IPS-NIHi11 (cell line): ENCODE measurements at places on chromosomes 2 and 18.

GRCh38 chr2:11177871-11178690 is 22.8 kb downstream of the SLC66A3 start:
- no peak for DNase-seq

GRCh38 chr2:182698671-182699070 is 17.4 kb upstream of the DNAJC10 start:
- DNase-seq: no peak

DNA sequence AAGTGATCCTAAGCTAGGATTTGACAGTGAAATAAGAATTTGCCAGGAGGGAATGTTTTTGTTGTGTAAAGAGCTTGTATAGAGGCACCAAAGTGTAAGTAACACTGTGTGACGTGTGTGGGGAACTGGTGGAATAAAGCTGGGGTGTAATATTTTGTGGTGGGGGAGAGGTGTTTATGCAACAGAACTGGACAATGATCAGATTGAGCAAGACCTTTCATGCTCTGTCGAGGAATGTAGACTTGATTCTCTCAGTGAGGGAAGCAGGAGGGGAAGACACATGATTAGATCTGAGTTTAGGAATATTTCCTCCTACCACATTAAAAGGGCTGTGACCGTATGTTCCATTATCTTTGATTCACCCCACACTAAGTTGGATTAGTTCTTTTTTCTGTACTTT is 43.6 kb downstream of the EFEMP1 start:
- DNase-seq: no peak

DNA sequence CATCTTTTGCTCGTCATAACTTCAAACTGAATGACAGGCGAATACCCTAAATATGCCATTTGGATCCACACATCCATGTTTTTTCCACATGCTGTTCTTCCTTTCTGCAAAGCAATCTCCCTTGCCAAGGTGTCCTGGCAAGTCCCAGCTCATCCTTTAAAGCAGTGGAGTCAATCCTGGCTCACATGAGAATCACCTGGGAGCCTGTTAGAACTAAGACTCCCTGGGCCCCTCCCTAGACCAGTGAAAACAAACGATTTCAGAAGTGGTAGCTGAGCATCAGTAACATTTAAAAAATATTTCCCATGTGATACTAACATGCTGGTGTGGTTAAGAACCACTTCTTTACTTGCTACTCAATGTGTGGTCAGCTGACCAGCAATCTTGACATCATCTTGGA is 50.6 kb upstream of the PARD3B start:
- DNase-seq: no peak

DNA sequence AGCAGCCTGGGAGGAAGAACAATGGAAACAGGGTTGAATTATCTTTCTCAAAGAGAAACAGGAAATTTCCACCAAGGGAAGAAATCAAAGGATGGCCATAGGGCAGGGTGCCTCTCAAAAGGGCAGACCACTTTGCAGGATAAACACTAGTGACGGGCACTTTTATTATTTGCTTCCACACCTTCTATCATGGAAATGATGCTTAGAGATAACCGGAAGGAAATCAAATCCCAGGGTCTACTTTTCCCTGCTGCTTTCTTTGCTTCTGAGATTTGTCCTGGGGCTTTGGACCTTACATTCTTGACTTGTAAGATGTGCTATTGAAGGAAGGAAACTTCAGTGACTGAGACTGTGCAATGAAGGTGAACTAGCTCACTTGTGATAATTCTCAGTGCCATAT is 1.1 kb upstream of the SCN9A start:
- no peak for DNase-seq

DNA sequence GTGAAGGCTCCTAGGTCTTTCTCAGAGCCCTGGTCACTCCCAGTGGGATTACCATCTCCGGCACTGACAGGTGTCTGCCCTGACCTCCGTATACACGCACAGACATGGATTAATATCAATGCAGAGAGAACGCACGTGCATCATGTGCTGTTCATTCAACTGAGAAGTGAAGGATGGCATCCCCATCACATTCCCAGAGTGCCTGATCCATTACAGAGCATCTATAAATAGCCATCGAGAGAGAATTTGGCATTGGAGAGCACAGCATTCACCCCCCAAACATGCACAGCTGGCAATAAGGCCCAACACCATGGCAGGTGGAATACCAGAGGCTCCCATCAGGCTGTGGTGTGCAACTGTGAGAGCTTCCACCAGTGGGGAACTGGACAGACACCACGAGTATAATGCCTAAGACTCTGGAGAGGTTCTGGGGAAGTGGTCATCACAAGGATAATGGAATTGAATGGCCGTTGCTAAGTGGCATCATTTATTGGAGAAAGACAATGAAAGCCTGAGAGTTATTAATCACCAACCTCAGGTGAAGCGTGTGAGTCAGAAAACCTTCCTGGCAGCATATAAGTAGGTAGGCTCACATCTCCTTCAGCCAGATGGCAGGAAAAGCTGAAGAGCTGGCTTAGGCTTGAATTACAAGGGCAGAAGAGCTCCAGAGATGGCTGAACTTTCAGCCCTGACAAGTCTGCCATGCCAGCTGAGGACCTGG is 244.5 kb upstream of the ID2 start:
- DNase-seq: no peak

DNA sequence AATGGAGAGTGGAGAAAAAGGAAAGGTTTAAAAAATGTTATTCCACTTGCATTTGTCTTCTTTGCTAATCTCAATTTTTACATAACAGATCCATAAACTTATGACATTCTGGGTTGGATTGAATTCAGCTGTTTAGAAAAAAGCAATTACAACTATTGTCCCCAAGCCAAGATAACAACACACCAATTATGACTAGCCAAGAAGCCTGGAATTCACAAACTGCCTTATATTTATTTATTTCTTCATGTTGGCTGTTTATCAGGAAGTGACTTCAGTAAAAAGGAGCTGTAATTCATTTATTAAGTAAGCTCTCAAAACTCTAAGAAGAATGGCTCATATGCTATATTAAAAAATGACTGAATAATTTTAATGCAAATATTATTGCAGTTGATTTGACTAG is 137.4 kb downstream of the CALCRL start:
- DNase-seq: no peak

GRCh38 chr2:156088587-156088986 is 243.9 kb downstream of the NR4A2 start:
- no peak for DNase-seq

DNA sequence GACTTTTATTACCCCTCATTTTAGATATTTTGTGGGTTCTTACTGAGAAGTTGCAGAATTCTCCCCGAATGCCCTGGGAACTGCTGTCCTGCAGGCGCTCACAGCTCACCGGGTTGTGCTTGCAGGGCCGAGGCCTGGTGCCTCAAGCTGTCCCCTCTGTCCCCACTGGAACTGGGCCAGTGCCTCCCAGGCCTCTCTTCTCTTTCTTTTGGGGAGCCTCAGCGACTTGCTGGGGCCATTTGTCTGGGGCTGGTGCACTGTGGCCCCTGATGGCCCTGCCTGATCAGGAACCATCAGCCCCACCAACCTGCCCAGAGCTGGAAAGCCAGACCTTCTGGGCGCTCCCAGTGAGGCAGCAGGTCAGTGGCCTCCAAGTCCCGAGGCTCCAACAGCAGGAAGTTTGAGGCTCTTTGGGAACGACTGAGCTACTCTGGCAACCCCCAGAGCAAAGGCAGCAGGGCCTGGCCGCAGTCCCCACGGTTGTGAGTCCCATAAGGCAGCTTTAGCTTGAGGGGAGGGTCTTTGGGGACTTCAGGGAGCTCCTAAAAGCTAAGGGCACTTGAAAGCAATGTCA is 14.7 kb upstream of the NEU4 start:
- no peak for DNase-seq

GRCh38 chr2:11348209-11348749 is 3.8 kb upstream of the ROCK2 start:
- no peak for DNase-seq

DNA sequence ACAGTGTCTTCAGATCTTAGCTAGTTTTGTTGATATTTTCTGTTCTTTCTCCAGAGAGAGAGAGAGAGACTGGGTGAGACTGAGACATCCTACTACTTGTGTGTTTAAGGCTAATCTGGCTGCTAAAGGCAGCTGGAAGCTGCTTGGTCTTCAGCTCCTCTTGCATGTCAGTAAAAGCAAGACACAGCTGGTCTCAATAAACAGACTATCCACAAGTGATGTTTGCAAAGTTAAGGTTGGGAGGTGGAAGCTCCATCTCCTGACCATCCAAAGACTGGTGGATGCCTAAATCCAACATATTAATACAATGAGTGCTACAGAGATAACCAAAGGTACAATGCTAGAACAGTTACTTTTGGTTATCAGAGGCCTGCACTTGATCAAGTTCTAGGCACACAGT is 17.8 kb downstream of the ERFE start:
- DNase-seq: no peak

GRCh38 chr2:51213826-51214225 is 181.9 kb upstream of the NRXN1 start:
- no peak for DNase-seq

DNA sequence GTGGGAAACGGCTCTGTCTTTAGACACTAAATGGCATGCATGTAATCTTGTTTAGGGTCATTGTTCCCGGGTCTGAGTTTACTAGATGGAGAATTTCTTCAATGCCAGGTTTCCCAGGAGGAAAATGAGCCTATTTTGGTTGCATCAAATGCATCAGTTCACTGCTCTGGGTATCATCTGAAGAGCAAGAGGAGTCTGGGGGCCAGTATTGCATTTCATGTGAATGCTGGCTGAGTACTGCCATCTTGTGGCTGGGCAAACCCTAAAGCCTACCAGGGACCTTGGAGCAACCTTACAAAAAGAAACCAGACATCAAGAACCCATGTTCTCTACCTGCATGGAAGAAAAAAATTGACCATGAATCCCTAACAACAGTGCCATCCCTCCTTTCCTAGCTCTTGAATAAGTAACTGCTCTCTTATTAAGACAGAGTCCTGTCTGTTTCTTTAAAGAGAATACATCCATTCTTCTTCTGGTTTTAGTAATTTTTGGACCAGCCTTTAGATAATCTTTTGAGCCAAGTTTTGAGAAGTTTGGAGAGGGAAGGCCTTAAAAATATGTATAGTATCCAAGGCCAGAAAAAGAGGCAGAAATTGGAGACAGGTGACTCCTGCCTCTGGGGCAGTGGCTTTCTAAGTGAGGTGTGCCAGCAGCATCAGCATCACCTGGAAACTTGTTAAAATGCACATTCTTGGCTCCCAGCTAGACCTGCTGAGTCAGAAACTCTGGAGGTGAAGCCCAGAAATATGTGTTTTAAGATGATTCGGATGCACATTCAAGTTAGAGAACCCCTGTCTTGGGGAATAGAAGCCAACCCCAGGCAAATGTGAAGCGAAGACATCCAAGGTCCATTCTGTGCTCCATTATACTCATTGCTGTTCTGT is 261.0 kb upstream of the CXCR4 start:
- peak; percentile 63 for DNase-seq

DNA sequence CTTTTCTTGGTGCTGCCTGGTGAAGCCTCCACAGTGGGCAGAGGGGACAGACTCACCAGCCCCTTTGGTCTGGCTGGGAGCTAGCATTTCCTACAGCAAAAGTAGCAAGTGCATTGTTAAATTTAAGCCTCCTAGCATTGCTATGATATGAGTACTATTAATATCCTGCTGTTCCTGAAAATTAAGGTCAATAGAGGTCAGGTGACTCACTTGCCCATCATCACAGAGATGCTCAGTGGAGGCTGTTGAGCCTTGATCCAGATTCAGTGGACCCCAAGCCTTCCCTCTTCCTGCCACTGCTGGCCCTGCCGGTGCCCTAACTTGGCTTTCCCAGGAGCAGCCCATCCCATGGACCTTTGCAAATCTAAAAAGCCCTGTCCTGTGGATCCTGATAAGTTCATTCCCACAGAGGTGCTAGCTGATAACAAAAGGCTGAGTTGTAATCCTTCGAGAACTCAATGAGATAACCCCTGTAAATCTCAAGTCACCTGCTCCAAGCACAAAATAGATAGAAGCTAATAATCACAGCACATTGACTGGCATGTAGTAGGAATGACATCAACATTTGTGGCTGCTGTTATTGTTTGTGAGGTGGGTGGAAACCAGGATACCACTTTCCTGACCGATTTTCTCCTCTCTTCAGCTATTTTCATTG is 84.4 kb downstream of the THNSL2 start:
- DNase-seq: no peak

GRCh38 chr2:111219285-111219684 is 98.6 kb downstream of the BCL2L11 start:
- DNase-seq: peak; percentile 49

- DNase-seq: no peak
Observed at GRCh38 chr18:8496186-8496585, 113.1 kb upstream of the RAB12 start.

DNA sequence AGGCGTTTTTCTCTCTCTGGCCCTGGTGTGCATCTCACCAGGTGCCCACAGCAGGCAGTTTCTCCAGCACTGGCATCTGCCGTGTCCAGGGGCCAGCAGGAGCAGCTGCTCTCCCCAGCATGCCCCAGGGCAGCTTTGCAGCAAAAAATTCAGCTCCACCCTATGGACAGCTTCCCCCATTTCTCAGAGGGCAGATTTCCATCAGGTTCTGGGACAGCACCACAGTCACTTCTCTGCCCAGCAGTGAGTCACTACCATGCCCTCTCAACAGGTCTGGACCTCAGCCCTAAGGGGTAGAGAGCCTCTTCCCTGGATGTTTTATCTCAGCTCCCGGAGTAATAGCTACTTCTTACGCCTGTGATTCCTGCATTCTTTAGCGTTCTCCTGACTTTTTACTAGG is 170.2 kb upstream of the RAB12 start:
- DNase-seq: no peak

GRCh38 chr2:219443016-219443696 is 8.5 kb downstream of the SPEG start:
- DNase-seq: no peak

- no peak for DNase-seq
Observed at GRCh38 chr2:150470435-150470834, 17.0 kb downstream of the RND3 start.

DNA sequence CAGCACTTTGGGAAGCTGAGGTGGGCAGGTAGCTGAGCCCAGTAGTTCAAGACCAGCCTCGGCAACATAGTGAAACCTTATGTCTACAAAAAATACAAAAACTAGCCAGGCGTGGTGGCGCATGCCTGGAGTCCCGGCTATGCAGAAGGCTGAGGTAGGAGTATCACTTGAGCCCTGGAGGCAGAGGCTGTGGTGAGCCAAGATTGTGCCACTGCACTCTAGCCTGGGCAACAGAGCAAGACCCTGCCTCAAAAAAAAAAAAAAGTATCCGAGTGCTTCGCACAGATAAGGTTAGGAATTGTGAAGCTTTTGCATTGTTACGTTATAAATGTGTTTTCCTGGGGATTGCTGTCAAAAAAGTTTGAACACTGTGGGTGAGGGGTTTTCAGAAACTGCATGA is 4.1 kb downstream of the CTDSP1 start:
- no peak for DNase-seq

DNA sequence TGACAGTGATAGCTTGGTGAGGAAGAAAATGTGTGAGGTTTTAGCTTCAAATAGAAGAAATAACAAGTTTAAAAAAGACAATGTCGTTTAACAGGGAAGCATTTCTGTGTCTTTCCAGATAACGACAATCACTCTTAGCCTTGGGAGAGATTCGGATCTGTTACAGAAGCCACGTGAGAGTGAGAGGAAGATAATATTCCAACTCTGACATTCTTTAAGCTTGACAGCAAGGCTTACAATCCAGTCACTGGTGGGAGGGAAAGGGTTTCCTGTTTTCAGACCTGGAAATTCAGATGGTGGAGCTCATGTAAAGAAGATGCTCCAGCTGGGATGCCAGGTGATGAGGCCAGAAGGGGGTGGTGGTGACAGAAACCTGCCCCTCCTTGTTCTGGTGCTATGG is 30.8 kb downstream of the FBXO48 start:
- DNase-seq: no peak

GRCh38 chr2:77938462-77938861 is 416.3 kb upstream of the LRRTM4 start:
- DNase-seq: no peak
